Stimulated activated CD8-positive, alpha-beta memory T cell treated with anti-CD3 and anti-CD28 coated beads, Interleukin-7, amount 100 ng/mL, for 1 hour (primary cell): ENCODE measurements at places on chromosomes 12 and 14.

- DNase-seq, result no peak
Measured at GRCh38 chr12:109199324-109199723, 82.9 kb downstream of the ACACB start.

DNA sequence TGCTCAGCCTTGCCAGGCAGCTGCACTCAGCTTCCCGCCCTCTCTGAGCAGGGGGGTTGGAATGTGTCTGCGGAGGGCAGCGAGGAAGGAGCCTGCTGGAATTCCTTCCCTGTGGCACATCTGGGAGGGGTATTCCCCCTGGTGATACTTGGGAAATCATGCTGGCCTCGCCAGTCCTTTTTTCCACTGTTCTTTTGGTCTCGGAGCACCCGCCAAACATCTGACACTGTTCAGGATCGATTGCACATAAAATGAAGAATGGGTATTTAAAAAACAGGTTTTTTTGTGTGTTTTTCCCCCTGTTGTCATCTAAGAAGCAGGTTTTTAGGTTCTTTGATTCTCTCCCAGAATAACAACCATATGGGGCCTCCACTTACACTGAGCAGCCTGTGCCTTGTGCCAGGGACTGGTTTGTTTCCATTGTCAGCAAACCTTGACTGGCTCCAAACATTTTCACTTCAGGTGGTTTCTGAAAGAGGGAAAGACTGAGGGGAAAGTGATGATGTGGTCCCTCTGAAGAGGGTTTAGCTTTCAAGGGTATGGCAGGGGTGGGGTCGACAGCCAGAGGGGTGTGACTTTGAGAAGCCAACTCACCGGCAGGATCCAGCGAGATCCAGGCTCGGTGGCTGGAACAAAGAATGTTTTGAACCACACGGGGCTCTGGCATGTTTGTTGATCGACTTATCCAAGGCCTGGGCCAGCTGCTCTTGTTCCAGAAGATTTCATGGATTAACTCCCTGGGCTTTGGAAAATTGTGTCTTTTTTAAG lies 215.1 kb downstream of the CACNA1C start:
- no peak for DNase-seq

DNA sequence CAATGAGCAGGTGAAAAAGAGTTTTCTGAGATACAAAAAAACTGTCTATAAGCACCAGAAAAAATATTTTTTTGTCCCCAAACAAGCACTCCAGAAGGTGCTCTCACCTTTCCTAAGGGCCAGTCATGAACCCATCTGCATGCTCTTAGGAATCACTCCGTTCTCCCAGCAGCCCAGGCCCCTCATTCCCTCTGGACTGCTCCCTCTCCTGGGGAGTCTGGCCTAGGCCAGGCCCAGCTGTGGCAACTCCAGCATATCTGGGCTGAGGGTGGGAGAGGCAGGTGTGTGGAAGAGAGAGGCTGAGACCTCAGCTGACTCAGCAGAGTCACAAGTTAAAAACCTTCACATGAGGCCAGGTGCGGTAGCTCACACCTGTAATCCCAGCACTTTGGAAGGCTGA lies 54.6 kb downstream of the TRAFD1 start:
- DNase-seq, result no peak

DNA sequence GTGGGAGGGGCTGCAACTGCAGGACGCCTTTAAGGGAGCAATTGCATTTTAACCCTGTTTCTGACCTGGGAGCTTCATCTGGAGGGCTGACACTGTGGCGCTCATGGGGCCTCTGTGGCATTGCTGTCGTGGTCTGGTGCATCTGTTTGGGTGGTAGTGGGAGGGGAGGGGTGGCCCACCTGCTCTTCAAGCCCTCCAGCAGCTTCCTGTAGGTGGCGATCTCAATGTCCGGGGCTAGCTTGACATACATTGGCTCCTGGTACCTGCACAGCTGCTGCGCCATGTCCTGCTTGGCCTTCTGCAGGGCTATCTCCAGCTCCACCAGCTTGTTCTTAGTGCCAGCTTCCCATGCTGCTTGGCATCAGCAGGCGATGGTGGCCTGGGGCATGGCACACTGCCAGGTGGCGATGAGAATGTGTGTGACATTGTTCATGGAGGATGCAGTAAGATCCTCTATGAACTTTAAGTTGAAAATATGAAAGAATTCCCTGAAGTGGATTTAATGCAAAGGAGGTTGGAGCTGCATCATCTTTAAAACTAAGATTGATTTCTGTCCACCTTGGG lies 7.7 kb upstream of the KRT82 start:
- DNase-seq, result no peak

DNA sequence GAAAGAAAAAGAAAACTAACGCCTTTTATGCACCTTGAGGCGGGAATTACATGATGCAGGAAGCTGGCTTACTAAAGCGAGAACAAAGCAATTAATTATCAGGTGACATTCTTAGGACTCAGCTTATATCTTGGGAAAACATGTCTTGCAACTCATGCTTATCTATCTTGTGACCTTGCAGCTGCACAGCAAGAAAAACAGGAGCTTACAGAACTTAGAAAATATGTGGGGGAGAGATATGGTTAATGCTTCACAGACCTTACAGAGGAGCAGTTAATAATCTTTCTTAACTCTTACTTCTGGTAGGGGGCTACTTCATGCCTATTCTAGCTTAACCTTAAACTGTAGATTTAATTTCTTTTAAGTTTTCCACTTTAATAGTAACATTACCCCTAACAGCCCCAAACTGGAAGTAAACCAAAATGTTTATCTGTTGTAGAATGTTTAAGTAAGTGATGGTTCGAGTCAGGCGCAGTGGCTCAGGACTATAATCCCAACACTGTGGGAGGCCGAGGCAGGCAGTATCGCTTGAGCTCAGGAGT lies 13.2 kb upstream of the OR11G2 start:
- no peak for DNase-seq

DNA sequence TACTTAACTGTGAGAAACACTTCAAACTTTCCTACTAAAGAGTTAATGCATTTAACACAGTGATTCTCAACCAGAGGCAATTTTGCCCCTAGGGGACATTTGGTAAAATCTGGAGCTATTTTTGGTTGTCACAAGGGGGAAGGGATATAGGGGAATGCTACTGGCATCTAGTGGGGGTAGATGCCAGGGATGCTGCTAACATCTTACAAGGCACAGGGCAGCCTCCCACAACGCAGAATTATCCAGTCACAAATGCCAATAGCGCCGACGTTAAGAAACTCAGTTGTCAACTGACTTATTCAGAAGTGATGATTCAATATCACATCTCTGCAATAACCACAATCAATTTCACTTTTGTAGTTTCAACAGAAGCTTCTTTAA lies 2.0 kb downstream of the EEA1 start:
- no peak for DNase-seq

- no peak for DNase-seq
Measured at GRCh38 chr12:15268309-15268708, 47.1 kb upstream of the RERG start.

DNA sequence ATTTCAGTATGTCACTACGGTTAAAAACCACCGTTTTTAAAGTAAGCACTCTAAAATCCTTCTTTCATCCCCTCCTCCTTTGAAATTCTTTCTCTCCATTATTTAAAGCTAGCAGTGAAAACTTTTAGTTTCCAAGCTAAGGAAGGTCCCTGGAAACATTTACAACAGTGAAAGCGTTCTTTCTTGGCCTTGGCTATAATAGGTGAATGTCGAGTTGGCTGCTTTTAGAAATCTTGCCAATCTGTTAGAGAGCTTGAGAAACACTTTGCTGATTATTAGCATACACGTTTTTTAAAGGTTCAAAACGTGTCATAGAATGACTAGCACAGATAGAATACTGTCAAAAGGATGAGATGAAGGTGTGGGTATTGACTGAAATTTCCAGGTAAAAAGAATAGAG lies 83.4 kb downstream of the PPP2R5E start:
- DNase-seq, result no peak

GRCh38 chr12:109763201-109763841 lies 49.7 kb downstream of the FAM222A start:
- DNase-seq, result no peak

- no peak for DNase-seq
Measured at GRCh38 chr12:109983432-109984142, 12.6 kb downstream of the GIT2 start.

- DNase-seq, result peak; percentile 24
Measured at GRCh38 chr14:67837011-67837624, 17.5 kb downstream of the RAD51B start.

- DNase-seq, result no peak
Measured at GRCh38 chr12:127803545-127803944, 463.4 kb upstream of the TMEM132C start.

- no peak for DNase-seq
Measured at GRCh38 chr12:47844264-47845019, 24.7 kb upstream of the HDAC7 start.

- DNase-seq, result no peak
Measured at GRCh38 chr14:63638493-63638892, 3.2 kb downstream of the WDR89 start.

DNA sequence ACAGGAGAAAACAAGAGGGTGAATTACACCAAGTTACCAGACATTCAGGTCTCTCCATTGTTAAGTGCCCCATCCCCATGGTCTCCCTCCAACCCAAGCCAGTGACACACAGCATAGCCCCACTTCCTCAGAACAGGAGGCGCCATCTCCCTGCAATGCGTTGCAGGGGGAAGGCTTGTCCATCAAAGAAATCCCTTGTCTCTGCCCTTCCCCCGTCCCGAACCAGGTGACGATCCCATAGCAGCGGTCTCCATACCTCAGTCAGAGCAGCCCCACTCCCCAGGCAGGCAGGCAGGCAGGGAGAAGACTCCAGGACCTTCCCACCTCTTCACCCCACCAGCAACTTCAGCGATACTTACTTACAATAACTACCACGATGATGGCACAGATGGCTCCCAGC lies 5.9 kb downstream of the VAMP1 start:
- no peak for DNase-seq

GRCh38 chr14:61064856-61065255 lies 83.8 kb downstream of the SLC38A6 start:
- DNase-seq, result no peak

- DNase-seq, result no peak
Measured at GRCh38 chr12:1606021-1606622, 11.7 kb upstream of the FBXL14 start.

- DNase-seq, result no peak
Measured at GRCh38 chr12:115700896-115701465, 576.5 kb downstream of the MED13L start.

- DNase-seq, result no peak
Measured at GRCh38 chr12:48994224-48995085, 4.7 kb downstream of the DDN start.

DNA sequence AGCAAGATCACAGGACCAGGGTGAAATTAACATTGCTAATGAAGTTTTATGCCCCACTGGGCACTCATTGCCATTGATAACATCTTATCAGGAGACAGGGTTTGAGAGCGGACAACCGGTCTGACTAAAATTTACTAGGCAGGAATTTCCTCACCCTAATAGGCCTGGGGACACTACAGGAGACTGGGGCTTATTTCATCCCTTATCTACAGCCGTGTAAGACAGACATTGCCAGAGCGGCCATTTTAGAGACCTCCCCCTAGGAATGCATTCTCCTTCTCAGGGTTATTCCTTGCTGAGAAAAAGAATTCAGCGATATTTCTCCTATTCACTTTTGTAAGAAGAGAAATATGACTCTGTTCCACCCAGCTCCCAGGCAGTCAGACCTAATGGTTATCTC lies 8.3 kb downstream of the OR4K17 start:
- DNase-seq, result no peak

DNA sequence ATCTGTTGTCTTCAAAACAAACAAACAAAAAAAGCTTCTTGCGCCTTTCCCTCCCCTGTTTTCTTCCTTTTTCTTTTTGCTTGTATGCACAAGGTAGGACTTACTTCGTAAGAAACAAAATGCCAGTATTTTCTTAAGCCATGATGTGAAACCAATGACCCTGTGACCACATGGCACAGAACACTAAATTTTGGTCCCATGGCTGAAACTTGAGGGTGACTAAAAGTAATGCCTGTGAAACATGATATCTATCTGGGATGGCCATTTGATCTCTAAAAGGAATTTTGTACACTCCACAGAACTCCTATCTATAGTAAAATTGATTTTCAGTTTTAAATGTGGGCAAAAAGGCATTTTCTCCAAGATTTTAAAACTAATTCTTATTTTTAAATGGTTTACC lies 63.6 kb downstream of the PAPOLA start:
- no peak for DNase-seq

- DNase-seq, result no peak
Measured at GRCh38 chr14:24595073-24595808, 14.2 kb downstream of the GZMH start.

DNA sequence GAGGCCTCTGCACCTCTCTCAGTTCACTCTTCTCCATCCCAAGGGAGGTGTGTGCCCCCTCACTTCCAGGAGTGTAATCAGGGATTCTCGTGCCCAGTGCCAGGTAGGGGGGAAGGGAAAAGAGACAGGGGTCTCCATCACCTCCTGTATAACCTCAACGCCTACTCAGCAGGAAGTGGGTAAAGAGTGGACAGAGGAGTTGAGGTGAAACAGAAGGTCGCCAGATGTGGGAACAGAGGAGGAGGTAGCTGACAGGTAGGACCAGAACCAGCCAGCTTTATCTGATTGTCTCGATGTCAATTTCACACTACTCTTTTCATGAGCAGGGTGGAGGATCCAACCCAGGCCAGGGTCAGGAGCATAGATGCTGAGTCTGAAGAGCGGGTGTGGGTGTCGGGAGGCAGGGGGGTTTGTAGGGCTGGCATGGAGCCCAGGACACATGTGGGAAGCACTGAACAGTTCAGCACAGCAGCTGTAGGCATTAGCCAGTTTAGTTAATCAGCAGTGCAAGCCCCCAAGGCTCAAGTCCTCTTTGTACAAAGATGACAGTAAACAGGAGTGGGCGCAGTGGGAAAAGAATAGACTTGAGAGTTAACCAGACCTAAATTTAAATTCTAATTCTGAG lies 213.5 kb downstream of the PELI2 start:
- DNase-seq, result no peak

GRCh38 chr14:97920201-97920600 lies 1123.0 kb downstream of the VRK1 start:
- DNase-seq, result no peak

DNA sequence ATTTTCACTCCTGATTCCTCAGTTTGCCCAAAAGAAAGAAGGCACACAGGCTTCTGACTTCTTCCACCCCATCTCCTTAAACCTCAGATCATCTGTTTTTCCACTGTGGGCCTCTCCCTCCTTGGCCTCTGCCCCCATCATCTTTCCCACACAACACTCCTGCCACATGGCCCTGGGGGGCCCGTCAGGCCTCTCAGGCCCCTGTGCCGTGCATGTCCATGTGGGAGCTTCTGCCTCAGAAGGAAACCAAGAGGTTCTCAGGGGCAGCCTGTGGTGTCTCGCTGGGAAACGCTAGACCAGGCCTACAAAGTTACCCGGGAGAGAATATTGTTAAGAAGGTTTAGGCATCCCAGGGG lies 8.0 kb downstream of the KLHL33 start:
- no peak for DNase-seq
